Hematopoietic multipotent progenitor cell (in vitro differentiated cells): ENCODE measurements at places on chromosomes 7 and 10. TPM values are rescaled to one million over a fixed set of nuclear protein-coding genes. Genes with fewer than 3 reads are reported as not detected.

ZNF479 gene
- not detected for total RNA-seq

GPR158 gene
- total RNA-seq = under 0.01 TPM

TAS2R16 gene
- total RNA-seq = not detected

CPN1 gene
- total RNA-seq = not detected

SEMA3E gene
- total RNA-seq = not detected

CYP3A7 gene
- total RNA-seq = not detected

GPR85 gene
- 0.27 TPM for total RNA-seq

TFAM gene
- total RNA-seq = 30.2 TPM

SGPL1 gene
- total RNA-seq = 15.6 TPM
